GM04503 (cell line): ENCODE measurements at places on chromosomes 6 and 20.

DNA sequence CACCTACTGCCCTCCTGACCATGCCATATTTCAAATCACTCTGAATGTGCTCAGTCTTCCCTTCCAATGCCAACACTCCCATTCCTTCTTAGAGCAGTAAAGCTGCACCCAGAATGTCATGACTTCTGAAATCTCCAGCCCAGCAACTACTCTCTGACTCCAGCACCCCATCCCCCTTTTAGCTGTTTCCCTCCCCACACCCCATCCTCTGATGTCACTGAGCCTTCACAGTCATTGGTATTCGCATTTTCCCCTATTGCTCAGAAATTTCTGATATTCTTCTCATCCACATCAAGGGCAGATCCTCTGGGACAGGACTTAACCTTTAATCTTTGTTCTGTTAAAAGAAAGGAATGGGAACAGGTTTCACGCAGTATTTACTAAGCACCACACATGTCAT is 67.1 kb upstream of the SLC4A11 start:
- no peak for DNase-seq

DNA sequence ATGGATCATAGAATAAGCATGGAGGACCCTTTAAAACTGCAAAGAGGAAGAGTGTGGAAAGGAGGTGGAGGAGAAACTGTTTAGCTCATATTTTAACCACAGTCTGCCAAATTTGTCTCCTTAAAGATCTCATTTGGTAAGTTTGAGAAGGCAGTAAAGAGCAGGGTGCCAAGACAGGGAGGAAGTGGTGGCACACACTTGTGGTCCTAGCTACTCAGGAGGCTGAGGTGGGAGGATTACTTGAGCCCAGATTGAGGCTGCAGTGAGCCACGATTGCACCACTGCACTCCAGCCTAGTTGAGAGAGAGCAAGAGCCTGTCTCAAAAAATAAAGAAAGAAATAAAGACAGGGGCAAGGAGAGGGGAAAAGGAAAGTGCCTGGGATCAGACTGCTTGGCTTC is 16.8 kb upstream of the DCBLD1 start:
- no peak for DNase-seq

- no peak for DNase-seq
Measured at GRCh38 chr20:13526551-13526950, 112.2 kb downstream of the TASP1 start.

DNA sequence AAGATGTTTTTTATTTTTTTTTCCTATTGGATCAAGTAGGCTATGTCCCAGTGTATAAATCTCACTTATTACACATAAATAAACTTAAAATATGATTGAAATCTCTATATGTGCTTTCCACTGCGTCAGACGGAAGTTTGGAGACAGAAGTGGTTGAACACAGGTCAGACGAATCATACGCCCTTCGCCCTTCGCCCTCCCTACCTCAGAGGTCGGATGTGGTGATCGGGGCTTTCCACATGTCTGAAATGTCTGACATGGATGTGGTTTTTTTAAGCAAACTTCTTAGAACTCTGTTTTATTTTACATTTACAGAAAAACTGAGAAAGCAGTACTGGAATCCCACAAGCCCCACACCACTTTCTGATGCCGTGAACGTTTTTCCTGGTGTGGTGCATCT is 344.4 kb downstream of the THBS2 start:
- no peak for DNase-seq
